ENCODE measurements at places on chromosomes 1 and 21.

GRCh38 chr1:17544776-17545350 is 5.4 kb downstream of the ARHGEF10L start:
- no peak for DNase-seq

- DNase-seq: no peak
Measured at GRCh38 chr1:35674111-35674510, 32.8 kb upstream of the PSMB2 start.

GRCh38 chr1:41733021-41733420 is 185.7 kb downstream of the HIVEP3 start:
- DNase-seq: no peak

DNA sequence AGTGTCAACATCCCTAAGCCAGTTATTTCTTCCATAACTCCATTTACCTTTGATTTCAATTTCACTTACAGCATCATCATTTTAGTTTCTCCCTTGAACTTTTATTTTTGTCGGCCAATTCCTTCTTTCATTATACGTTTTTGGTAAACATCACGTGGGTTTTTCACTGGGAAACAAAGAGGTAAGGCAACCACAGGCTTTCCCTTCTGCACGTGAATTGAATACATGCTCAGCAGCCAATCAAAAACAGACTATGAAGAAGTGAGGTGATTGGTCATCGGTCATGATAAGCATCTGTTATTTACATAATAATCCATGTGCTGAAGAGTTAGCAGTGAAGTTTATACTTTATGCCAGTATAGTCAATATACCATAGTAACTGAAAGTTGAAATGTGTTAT is 98.7 kb downstream of the NCAM2 start:
- no peak for DNase-seq

GRCh38 chr1:1074631-1075147 is 583 bp upstream of the RNF223 start:
- no peak for DNase-seq

DNA sequence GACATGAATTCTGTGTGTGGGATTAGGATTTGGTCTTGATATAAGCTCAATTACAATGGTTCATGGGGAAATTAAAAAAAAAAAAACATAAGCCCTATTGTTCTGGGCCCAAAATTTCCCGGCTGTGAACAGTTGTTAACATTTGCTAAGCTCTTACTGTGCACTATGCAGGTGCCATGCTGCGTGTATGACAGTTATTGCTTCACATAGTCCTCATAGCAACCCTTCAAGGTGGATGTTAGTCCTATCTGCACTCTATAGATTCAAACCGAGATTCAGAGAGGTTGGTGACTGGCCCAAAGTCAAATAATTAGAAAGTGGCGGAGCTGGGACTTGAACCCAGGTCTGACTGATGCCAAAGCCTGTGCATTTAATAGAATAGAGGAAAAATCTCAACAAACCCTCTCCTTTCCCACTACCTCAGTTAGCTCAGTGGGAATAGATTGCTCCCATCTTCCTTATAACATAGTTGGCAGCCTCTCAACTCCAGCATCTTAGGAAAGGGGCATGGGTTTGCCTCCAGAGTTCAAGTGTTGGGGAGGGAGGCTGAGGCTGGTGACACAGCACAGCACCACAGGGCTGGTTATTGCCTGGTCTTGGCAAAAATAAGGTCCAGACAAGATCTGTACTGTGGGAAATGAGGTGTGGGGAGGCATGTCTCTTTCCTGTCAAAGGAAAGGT is 55.0 kb upstream of the GCLM start:
- no peak for DNase-seq

GRCh38 chr1:226157761-226158316 is 28.7 kb downstream of the ACBD3 start:
- no peak for DNase-seq

- DNase-seq: no peak
Measured at GRCh38 chr1:69787151-69787550, 219.4 kb downstream of the LRRC7 start.

GRCh38 chr1:32891241-32891570 is 4.9 kb downstream of the HPCA start:
- no peak for DNase-seq

GRCh38 chr1:178266113-178266512 is 172.2 kb downstream of the RASAL2 start:
- DNase-seq: no peak

DNA sequence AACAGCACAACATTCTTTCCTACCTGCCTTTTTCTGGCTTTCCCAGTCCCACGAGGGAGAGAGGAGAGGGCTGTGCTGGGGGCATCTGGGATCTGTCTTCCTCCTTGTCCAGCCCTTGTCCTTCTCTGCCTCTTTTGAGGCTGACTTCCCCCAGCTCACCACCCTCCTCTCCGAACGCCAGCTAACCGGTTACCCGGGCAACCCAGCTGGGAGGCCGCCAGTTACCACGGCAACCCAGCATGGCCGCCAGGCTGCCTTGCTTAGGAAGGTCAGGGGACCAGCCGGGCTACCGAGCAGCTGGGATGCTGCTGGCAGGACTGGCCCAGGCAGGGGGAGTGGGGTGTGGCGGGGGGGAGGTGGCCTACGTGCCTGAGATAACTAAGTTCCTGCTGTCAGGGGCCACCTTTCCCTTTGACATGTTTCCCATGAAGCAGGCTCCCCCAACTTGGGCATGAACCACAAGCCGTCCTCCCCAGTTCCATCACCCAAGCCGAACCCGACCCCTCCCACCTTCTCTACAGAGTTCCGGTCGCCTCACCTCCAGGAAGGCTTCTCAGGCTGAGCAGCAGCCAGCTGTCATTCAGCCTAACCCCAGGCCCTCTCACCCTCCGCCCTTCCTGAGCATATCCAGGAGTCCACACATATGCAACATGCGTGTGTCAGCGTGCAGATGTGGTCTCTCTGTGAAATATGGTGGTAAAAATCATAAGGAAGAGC is 8.7 kb downstream of the PLEKHA6 start:
- peak; percentile 77 for DNase-seq

DNA sequence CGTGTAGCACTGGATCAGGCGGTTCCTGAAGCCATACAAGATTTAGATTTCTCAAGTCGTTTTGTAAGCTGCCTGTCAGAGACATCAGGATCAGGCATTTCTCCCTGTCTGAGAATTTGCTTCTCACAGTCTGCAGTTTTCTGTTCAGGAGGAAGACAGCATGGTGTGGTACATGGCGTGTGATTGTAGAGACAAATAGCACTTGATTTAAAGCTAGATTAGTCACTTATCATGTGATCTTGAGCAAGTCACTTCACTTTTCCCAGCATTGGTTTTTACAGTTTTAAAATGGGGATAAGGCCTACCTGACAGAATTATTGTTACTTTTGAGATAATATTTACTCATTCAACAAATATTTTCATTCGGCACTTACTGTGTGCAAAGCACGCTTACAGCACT is 63.3 kb downstream of the AK4 start:
- no peak for DNase-seq

DNA sequence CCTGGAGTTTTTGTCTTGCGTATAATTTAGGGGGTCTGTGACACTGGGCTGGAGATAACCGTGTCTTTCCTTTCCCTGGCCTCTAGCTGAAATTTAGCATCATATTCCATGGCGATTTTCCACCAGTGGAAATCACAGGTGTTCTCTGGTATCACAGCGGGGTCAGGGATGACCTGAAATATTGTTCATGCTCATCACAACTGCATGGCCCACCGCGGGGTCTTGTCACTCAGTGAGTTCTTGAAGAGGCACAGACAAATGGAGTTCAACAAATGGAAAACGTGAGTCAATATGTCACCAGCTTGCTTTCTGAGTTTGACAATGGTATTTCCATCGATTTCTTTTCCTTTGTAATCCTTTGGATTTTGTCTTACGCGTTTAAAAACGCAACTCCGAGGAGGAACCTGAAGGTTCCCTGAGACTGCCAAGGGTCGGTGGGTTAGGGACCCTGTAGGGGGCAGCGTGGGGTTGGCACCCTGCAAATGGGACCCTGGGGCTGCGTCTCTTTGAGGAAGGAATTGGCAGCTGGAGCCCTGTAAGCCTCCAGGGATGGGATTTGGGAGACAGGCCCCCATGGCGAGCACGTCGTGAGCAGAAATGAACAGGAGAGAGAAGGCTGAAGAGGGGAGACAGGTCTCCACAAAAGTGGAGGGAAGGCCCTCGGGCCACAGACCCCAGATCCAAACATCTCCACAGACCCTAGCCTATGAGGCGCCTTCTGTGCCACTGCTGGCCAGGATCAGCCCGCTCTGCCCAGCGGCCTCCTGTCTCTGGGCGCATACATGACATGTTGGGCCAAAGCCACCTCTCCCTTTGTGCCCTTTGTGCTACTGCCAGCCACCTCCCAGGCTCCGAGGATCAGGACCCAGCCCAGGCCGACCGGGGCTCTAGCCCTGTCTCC is 32.1 kb upstream of the RUNX3 start:
- DNase-seq: no peak

- DNase-seq: no peak
Measured at GRCh38 chr1:71046891-71047634, 553 bp downstream of the PTGER3 start.

GRCh38 chr1:224298346-224299330 is 31.3 kb downstream of the NVL start:
- DNase-seq: no peak

- DNase-seq: no peak
Measured at GRCh38 chr1:209926045-209926444, 12.0 kb upstream of the SYT14 start.

GRCh38 chr1:174659823-174660222 is 212.1 kb downstream of the GPR52 start:
- DNase-seq: no peak

DNA sequence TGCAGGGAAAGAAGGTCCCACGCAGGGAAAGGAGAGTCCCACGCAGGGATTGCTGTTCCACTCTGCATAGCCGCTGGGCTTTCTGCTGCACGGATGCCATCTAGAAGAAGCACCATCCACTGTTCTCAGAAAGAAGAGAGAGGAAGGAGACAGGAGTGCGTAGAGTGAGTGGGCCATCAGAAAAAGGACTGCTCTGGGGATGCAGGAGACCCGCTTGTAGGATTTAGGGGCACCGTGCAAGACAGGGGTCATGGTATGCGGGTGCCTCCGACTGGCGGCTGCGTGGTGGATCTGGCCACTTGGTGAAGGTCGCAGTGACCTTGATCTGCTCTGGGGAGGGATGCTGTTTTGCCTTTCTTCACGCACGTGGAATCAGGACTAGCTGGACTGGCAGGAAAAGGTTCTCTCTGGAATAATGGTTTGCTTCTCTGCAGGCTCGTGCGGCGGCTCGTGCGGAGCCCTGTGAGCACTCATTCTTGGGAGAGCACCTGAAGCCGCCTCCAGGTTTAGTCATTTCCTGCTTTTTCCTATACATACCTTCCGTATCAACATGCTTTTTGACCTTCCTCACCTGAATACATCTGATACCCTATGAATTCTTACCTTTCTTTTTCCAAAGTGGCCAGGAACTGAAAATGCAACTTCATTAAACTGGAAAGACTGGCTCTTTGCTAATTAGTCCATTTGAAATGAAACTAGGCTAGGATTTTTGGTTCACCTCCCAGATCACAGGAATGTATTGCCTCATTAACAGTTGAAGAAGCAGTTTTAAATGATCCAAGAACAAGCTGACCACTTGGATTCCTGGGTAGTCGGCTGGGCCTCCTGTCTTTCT is 181.6 kb downstream of the KIF26B start:
- no peak for DNase-seq

DNA sequence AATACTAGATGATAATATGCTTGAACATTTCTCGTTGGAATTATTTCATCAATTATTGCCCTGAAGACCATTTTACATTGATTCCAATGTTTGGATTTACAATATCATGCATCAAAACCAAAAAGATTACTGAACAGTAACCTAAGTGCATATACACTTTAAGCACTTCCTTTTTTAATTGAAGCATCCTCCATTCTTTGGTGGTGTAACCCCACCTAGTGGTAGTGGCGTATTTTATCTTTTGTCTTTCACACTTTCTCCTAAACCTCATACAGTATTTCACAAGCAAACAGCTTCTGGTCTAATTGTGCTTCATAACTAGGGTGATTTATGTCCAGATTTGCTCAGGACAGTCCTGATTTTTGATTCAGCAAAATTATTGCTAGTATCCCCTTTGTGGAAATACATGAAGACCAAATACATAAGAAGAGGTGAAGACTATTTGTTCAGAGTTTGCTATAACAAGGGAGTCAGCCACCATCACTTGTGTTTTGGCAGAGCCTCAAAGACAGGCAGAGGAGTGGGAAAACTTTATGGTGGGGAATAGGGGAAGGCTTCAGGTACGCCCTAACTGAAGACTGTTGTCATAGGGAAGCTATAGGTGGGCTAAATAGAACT is 3.4 kb upstream of the NVL start:
- no peak for DNase-seq

GRCh38 chr1:42931911-42932422 is 26.7 kb downstream of the SLC2A1 start:
- DNase-seq: peak; percentile 50

- no peak for DNase-seq
Measured at GRCh38 chr21:40505681-40506080, 341.3 kb downstream of the DSCAM start.

DNA sequence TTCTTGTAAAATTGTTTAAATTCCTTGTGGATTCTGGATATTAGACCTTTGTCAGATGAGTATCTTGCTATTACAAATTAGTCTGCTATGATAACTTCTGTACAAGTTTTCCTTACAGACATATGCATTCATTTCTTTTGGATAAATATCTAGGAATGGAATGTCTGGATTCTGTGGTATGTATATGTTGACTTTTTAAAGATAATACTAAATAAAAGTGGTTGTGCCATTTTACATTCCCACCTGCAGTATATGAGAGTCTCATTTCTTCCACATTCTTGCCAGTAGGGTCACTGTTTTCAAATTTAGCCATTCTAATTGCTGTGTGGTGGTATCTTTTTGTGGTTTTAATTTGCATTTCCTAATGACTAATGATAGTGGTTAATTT is 53.9 kb downstream of the SYDE2 start:
- DNase-seq: no peak

All from renal cortex interstitium (tissue), 15 donors.